ENCODE measurements at places on chromosomes 3 and 15. TPM values are rescaled to one million over a fixed set of nuclear protein-coding genes. Genes with fewer than 3 reads are reported as not detected.
A peak's percentile ranks its signal among the peaks of the same experiment; 100 is the strongest.

- DNase-seq = no peak
Measured at GRCh38 chr3:130897316-130897715, 3.4 kb downstream of the ATP2C1 start.

DNA sequence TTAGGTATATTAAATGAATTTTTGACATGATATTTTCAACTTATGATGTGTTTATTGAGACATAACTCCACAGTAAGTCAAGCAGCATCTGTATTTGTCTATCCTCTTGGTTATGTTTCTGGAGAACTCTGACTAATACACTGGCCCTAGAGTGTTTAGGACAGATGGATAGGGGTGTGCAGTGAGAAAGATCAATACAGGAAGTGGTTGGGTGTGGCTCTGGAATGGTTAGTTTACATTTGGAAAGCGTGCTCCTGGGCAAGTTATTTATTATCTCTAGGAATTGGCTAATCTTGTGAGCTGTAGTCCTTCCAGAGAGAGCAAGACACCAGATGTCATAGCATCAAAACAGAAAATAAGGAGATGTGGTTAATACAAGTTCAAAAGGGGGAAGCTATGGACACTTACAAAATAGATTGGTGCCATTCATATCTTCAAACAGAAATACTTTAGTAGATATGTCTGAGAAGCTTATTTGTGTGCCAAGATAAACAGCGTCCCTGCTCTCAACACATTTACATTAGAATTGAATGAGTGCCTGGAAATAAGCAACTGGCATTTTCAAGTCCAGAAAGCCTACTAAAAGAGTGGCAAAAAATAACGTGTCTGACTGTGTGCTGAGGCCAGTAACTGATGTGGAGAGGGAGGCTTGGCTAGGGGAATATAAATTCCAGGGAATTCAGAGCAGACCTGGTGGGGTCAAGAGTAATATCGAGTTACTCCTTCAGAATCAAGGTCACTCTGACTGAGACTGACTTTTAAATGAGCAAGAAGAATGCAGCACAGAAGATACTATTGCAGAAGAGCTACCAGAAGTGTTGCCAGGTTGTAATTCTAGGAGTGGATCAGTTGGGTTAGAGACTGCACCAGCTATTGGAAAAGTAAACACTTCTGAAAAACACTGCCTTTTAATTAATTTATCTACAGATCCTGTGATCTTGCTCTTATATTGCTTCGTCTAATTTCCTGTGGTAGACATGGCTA lies 33.4 kb upstream of the PLAAT1 start:
- peak; percentile 5 for DNase-seq

The CELF6 gene
- 0.89 TPM for polyA plus RNA-seq

The UBL7 gene
- 37.8 TPM for polyA plus RNA-seq

The PRRT3 gene
- polyA plus RNA-seq = 0.45 TPM

The CORO2B gene
- polyA plus RNA-seq = 1.3 TPM

The ITIH1 gene
- not detected for polyA plus RNA-seq

DNA sequence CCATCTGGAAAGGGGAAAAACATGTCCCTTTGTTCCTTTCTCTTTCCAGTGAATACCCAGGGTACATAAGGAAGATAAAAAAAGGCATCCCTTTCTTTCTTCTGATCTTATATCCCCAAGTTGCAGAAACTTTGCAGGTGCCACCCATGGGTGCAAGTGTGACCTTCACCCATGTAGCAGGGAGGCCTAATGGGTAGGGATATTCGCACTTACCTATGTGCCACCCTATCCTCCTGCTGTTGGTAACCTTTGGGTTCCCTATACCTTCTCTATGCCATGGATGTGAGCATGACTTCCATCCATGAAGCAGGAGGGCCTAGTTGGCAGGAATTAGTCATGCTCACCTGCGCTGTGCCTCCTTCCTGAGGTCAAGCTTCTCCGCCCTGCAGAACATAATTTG lies 59.2 kb upstream of the C15orf39 start:
- DNase-seq = no peak

The BNIP2 gene
- polyA plus RNA-seq = 37.8 TPM

DNA sequence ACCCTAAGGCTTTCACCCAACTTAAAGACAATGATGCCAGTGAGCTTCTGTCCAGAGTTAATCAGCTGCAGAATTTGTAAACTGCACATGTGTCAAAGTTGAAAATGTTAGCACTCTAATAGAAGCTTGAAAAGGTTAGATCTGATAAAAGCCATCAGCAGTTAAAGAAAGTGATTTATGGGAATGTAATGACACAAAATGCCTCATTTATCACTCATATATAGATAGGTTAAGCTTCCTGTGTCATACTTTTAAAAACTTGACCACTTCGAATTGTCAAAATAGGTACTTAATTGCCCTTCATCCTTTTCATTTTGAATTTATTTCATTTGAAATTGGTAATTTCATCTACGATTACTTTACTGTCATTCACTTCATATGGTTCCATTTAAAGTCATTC lies 151.6 kb downstream of the CDIN1 start:
- no peak for DNase-seq

Measured in small intestine (tissue), 16 donors.